ENCODE measurements at places on chromosomes 5 and 9. TPM values are rescaled to one million over a fixed set of nuclear protein-coding genes. Genes with fewer than 3 reads are reported as not detected.

GRCh38 chr5:172007175-172008110 lies 1.0 kb upstream of the FBXW11 start:
- H3K4me3 ChIP-seq, result peak overlapping the region; percentile 100
- DNase-seq, result no peak
- peaks cover 7% of the 10 kb centered on the region for H3K27me3 ChIP-seq

DNA sequence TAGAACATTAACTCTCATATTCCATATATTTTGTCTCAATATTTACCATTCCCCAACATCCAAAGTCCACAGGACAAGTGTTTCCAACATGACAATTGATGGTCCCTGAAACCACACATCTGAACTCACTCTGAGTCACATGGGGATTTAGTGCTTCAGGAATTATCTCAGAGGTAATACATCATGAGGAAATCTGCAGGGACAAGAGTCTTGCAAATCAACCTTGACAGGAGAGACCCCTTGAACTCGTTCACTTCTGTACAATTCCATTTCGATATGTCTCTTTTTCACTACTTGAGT lies 119.7 kb upstream of the ABCA1 start:
- H3K27ac ChIP-seq, result no peak overlapping the region
- H3K4me3 ChIP-seq, result no peak overlapping the region
- peaks cover 4% of the 10 kb centered on the region for H3K27me3 ChIP-seq
- no peak for DNase-seq
- H3K36me3 ChIP-seq, result no peaks in the 10 kb centered on the region
- no peaks in the 10 kb centered on the region for H3K4me1 ChIP-seq

The TMEM174 gene
- not detected for total RNA-seq

DNA sequence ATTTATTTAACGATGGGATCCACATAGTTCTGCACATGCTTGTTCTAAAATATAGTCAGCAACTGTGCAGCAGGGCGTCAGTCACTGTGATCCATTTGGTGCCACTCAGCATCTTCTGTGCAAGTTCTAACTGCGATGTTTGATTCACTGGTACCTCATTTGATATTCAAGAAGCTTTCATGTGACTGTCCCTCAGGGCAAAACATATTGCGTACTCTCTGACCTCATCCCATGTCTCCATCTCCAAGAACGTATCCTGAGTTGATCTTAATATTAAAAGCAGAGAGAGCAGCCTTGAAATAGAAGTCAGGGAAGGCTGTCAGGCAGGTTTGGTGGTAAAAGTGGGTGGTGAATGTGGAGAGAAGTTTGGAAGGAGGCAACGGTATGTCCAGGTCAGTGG lies 116.5 kb upstream of the ATP10B start:
- H3K4me1 ChIP-seq, result peaks cover 20% of the 10 kb centered on the region
- no peak overlapping the region for H3K27ac ChIP-seq
- DNase-seq, result no peak
- H3K4me3 ChIP-seq, result no peak overlapping the region
- H3K36me3 ChIP-seq, result no peaks in the 10 kb centered on the region

DNA sequence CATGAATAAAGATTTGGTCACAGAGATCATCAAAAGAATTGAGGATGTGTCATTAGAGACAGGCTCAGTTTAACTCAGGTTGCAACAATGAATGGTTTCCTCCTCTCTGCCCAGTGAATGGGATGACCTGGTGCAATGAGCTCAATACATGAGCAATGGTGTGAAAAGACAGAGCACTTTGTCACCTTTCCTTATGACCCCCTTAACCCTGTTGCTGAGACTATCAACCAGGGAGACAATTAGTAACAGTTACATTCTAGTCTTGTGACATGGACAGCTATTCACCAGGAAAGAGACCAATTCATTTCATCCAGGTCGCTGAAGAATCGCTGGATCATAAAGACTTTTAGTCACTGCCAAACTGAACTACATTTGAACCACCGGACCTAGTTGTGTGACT lies 19.9 kb upstream of the CDH6 start:
- DNase-seq, result no peak
- peaks cover 5% of the 10 kb centered on the region for H3K36me3 ChIP-seq
- H3K4me3 ChIP-seq, result no peak overlapping the region
- peaks cover 18% of the 10 kb centered on the region for H3K4me1 ChIP-seq

- peaks cover 3% of the 10 kb centered on the region for H3K27me3 ChIP-seq
- H3K36me3 ChIP-seq, result no peaks in the 10 kb centered on the region
- no peak overlapping the region for H3K27ac ChIP-seq
- no peaks in the 10 kb centered on the region for H3K4me1 ChIP-seq
- peak; percentile 76 for DNase-seq
- H3K4me3 ChIP-seq, result no peak overlapping the region
Observed at GRCh38 chr9:69412741-69413150, 87.7 kb downstream of the ENTREP1 start.

The HRCT1 gene
- total RNA-seq, result not detected
